ENCODE measurements at places on chromosomes 7 and 10.

GRCh38 chr10:6385665-6386064 lies 182.9 kb downstream of the PFKFB3 start:
- no peak for DNase-seq

GRCh38 chr10:60818134-60818770 lies 40.0 kb downstream of the CDK1 start:
- DNase-seq, result no peak

GRCh38 chr7:78315119-78315518 lies 516.5 kb downstream of the PHTF2 start:
- DNase-seq, result no peak

DNA sequence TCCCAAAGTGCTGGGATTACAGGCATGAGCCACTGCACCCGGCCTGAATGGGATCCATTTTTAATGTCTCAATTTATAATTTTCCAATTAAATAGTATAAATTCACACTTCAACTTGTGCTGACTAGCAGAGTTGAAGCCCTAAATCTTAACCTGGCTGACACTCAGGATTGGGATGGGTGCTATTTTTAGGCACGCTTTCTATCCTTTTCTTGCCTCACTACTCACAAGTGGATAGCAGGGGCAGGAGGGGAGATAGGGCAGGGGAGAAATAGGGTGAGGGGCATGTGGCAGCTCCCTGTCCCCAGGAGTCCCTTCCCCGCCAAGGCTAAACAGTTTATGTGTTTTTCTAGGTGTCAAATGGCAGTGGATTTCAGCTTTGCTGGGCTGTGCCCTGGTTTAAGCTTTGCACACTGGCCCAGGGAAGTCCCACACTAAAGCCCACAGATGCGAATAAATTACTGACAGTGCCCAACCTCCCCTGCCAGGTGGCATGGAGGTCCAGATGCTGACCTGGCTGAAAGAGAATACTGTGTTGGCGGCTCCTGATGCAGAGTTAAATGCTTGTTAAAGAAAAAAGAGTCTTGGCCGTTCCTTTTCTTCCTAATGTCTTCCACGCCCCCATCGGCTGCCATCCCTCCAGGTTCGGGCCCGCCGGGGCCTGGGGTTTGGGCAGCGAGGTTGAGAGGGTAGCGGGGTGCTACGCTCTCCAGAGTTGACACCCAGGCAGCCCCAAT lies 36.2 kb upstream of the EFCAB10 start:
- no peak for DNase-seq

- no peak for DNase-seq
Observed at GRCh38 chr7:143399642-143400041, 9.0 kb downstream of the EPHA1 start.

- no peak for DNase-seq
Observed at GRCh38 chr7:140433396-140433795, 29.5 kb downstream of the RAB19 start.

DNA sequence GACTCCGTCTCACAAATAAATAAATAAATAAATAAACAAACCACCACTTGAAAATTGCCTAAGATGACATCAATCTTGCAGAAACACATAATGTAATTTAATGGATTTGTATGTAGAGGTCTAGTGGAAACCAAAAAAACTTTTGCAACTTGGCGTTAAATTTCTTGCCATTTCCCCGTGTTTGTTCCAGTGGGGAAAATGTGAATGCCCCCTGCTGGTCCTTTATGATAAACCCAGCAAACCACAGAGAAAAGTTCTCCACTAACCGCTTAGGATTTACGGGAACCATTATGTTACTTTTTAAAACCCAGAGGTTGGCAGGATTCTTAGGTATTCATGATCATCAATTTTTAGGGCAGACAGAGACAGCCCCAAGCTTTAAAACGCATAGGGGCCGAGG lies 32.5 kb downstream of the LAMB4 start:
- DNase-seq, result no peak

DNA sequence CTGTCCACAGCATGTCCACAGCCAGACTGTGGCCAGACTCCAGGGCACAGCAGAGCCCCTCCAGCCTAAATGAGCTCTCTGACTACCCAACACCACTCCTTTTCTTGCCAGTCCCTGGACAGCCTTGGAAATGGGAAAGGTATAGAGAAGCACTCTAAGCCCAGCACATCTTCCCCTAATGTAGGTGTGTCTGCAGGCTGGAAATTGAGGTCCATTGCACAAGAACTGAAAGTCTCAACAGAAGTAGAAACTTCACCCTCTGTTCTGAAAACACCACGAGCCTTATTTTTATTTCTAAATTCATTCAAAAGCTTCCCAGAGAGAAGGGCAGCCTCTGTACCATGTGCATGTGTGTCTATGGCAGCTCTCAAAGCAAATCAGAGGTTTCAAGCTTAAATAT lies 3.7 kb upstream of the KCNMA1 start:
- DNase-seq, result no peak

DNA sequence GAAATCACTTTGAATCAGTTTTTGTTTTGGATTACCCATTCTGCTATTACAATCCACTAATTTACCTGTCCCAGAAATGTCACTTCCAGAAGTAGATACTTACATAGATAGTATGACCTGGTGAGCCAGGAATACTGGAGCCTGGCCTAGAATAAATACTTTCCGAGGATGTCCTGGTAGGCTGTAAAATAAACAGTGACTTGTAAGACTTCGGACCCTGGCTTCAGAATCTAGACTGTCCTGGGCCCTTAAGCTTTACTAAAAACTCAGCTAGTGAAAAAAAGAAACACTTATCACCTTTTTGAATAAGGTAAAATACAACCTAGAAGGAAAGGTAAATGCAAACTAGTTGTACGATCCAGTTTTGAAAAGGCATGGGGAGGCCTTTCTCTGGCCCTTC lies 69.5 kb upstream of the AFAP1L2 start:
- DNase-seq, result no peak

GRCh38 chr7:131836733-131837132 lies 280.3 kb upstream of the PODXL start:
- DNase-seq, result no peak

DNA sequence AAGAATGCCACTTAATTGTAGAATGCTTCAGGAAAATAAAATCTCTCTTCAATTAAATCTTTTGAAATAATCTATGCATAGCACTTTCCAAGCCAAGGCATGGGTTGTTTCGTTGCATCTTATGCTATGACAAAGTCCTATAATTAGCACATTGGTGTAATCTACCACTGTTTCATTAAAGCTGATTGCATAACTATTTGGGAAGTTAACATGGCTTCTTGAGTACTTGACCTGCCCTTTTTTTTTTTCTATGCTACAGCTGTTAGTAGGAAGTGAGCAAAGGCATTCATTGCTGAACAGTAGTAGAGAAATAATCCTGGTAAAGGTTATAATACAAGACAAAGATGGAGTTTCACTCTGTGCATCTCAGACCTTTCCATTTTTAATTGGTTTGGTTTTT lies 557.2 kb upstream of the CELF2 start:
- DNase-seq, result no peak

DNA sequence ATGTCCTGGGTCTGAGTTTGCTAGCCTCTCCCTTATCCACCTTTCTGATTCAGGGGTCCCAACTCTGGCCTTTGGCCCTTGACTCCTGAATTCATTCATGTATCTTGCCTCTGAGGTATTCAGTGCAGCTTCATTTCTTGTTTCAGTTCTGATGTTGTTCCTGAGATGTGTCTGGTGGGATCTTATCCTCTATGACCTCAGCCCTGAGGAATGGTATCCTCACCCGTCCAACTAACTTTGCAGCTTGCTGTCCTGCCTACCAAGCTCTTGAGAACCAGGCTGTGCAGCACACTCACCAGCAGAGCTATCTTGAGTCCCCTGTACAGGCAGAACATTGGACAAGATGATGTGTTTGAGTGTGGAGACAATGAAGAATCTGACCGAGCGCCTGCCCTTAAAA lies 13.8 kb downstream of the SUFU start:
- DNase-seq, result no peak

DNA sequence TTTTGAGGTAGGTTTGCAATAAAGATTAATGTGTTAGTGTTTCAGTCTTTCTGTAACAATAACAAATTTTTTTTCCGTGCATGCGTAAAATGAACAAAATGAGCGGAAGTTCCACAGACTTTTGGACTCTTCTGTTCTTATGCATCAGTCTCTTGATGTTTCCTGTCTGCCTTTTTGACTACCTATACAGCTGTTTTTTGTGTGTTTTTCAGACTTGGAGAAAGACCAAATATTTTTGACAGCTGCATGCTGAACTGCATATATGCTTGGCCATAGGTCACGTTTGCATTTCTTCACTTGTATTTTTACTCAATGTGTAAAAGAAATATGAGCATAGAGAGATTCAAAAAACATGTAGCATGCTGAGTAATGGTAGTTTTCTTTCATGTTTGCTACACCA lies 119.3 kb downstream of the BBS9 start:
- no peak for DNase-seq

DNA sequence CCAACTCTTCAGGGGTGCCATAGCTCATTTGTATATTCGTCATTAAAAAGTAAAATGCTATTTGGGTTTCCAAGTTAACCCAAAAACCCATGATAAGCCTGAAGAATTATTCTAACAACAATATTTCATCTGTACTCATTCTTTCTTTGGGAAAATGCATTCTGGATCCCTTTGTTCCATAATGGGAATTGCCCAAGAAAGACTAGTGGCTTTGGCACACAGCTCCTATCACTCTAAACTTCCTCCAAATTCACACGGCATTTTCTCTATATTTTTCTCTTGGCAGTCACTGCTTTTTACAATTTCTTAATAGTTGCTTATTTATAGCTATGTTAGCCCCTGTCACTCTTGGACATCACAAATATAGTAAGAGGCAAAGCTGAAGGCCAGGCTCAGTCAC lies 29.1 kb downstream of the CHCHD3 start:
- no peak for DNase-seq

GRCh38 chr10:51862149-51862548 lies 162.8 kb upstream of the CSTF2T start:
- DNase-seq, result no peak

DNA sequence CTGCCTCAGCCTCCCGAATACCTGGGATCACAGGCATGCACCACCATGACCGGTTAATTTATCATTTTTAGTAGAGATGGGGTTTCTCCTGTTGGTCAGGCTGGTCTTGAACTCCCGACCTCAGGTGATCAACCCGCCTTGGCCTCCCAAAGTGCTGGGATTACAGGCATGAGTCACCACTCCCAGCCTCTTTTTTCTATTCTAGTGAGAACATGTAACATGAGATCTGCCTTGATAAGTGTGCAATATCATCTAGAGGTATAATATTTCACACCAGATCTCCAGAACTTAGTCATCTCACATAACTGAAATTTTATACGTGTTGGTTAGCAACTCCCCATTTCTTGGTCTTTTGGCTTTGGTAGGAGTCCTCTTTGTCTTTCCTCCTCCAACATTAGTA lies 656.9 kb downstream of the CNTNAP2 start:
- no peak for DNase-seq

GRCh38 chr10:110304394-110304779 lies 333 bp downstream of the SMNDC1 start:
- DNase-seq, result no peak

DNA sequence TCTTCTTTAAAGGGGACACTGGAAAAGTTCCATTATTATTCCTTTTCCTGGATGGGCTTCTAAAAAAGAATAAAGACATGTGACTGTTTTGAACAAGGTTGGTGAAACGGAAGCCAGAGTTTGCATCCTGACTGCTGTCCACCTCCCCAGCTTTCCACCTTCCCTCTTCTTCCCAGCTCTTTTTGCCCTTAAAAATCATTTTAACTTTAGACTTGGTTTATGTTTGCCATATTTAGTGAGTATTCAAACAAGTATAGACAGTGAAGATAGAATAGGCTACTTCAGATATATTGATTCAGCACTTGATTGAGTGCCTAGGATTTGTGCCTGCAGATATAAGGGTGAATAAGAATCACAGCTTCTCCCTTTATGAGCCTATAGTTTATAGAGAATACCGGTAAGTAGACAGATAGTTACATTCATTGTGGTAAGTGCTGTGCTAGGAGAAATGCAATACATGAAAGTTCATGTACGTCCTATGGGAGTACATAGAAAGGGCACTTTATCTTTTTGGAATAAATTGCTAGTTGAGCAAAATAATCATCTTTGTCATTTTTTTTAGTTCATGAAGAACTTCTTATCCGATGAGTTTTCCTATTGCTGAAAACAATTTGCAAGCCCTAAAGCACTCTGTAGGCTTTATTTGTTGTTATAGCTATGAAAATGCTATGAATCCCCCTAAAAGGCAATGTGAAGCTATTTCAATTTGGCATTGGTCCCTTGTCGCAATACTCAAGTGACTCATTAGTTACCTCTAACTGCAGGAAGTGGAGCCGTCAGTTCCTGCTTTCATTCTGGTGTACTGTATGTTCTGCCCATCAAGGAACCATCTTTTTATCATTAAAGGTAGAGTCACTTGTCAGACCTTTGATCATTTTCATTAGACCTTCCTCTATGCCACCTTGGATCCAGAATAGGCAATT lies 57.2 kb upstream of the STRIP2 start:
- DNase-seq, result no peak

- no peak for DNase-seq
Observed at GRCh38 chr10:91420868-91421267, 10.7 kb downstream of the HECTD2 start.

DNA sequence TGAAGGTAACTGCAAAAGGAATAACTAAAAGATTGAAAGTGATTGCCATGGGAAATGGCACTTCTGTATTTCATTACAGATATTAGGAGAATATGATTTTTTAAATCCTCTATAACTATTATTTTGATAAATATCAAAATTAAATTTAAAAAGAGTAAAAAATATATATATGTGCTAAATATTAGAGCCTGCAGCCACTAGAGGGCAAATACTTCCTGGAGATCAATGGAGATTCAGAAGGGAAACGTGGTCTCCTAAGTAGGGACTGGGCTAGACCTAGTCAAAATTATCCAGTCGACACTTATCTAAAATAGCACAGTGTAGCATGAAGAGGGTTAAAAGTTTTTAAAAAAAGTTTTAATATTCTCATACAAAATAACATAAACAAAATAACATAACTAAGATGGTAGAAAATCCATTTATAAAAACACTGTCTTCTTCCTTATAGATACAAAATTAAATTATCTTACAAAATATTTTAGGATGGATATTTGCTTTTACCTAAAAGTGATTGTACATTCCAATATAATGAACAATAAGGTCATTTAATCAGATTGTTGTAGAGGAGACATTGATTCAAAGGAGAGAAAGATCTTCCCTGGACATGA lies 434.3 kb downstream of the MDFIC start:
- DNase-seq, result no peak

DNA sequence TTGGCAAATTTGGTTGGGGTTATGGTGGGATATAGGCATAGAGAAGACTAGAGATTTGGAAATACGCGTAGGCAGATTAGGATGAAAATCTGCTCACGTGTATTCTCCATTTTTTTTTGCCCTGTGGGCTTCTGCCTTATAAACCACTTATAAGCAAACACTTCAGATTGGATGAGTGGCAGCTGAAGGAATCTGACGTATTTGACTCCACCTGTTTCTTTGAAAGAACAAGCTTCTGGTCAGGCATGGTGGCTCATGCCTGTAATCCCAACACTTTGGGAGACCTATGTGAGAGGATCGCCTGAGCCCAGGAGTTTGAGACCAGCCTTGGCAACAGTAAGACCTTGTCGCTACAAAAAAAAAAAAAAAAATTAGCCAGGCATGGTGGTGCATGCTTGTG lies 5.1 kb downstream of the STK31 start:
- DNase-seq, result no peak

GRCh38 chr7:8536431-8536830 lies 103.0 kb downstream of the NXPH1 start:
- DNase-seq, result no peak
